ENCODE measurements at places on chromosomes 2 and 18. TPM values are rescaled to one million over a fixed set of nuclear protein-coding genes. Genes with fewer than 3 reads are reported as not detected.

Gene GTF2A1L
- 1.3 TPM for total RNA-seq

Gene RNF125
- total RNA-seq: 0.30 TPM

Gene CCDC85A
- 20.5 TPM for total RNA-seq

Gene CCDC148
- total RNA-seq: under 0.01 TPM

Gene IL36A
- total RNA-seq: not detected

Gene RFX8
- 3.6 TPM for total RNA-seq

Gene PLGLB1
- total RNA-seq: not detected

Gene TWIST2
- total RNA-seq: 0.91 TPM

Gene CHAC2
- total RNA-seq: 12.3 TPM

Gene AKAIN1
- not detected for total RNA-seq

Gene ATG9A
- 31.2 TPM for total RNA-seq

Gene CCDC74B
- total RNA-seq: 2.7 TPM

Gene KLHL30
- total RNA-seq: not detected

Gene B3GNT7
- under 0.01 TPM for total RNA-seq

Gene GREB1
- 0.30 TPM for total RNA-seq

Gene RAB6C
- not detected for total RNA-seq

Gene TEX44
- total RNA-seq: not detected

Gene CYP26B1
- total RNA-seq: under 0.01 TPM

Gene CROCC2
- not detected for total RNA-seq

Gene ABCG8
- total RNA-seq: not detected

Gene CCDC68
- total RNA-seq: 1.3 TPM

Gene MAB21L4
- not detected for total RNA-seq

Gene TXNL1
- 68.5 TPM for total RNA-seq

Gene HTRA2
- 40.7 TPM for total RNA-seq

Gene HOXD4
- total RNA-seq: 0.65 TPM

Gene REG3A
- total RNA-seq: not detected

Gene SLC23A3
- total RNA-seq: 0.65 TPM

Gene SLC5A7
- total RNA-seq: not detected

Gene SLC16A14
- 0.46 TPM for total RNA-seq

Gene CCDC141
- 0.15 TPM for total RNA-seq

Gene RNF152
- 18.8 TPM for total RNA-seq

Gene ASXL3
- 0.32 TPM for total RNA-seq

Gene MC2R
- total RNA-seq: not detected

Gene KCNG3
- not detected for total RNA-seq

Gene SLC30A3
- 0.32 TPM for total RNA-seq

Gene KATNAL2
- 0.32 TPM for total RNA-seq

Gene FER1L5
- 0.15 TPM for total RNA-seq

Gene CCDC121
- total RNA-seq: 1.3 TPM

Gene ACVR1
- 10.6 TPM for total RNA-seq

Gene TOGARAM2
- not detected for total RNA-seq

Gene CEBPZOS
- total RNA-seq: 13.0 TPM

Gene MOGAT1
- not detected for total RNA-seq

Gene C2orf80
- not detected for total RNA-seq

Gene SH3BP4
- 28.1 TPM for total RNA-seq

Gene COLEC12
- 27.1 TPM for total RNA-seq

Gene ANKRD62
- not detected for total RNA-seq

Gene LCT
- not detected for total RNA-seq

Gene APOB
- total RNA-seq: 0.30 TPM

Gene DSC3
- total RNA-seq: 1.3 TPM

Gene ATL2
- 176 TPM for total RNA-seq

Gene ACMSD
- not detected for total RNA-seq

Gene SFT2D3
- total RNA-seq: 5.2 TPM

Gene GALR1
- total RNA-seq: not detected

All from epithelial cell of umbilical artery (primary cell).